ENCODE measurements at places on chromosomes 5 and 9. TPM values are rescaled to one million over a fixed set of nuclear protein-coding genes. Genes with fewer than 3 reads are reported as not detected.

The ZCCHC7 gene
- 15.7 TPM for polyA plus RNA-seq

The PCDHGC4 gene
- polyA plus RNA-seq = not detected

The DMRT2 gene
- 0.06 TPM for polyA plus RNA-seq

The SEMA5A gene
- not detected for polyA plus RNA-seq

The IRGM gene
- not detected for polyA plus RNA-seq

The TRPM3 gene
- polyA plus RNA-seq = not detected

The ADAMTS16 gene
- polyA plus RNA-seq = 0.71 TPM

The HK3 gene
- 0.17 TPM for polyA plus RNA-seq

The SHISAL2B gene
- not detected for polyA plus RNA-seq

The CLIC3 gene
- polyA plus RNA-seq = 6.4 TPM

The GRM6 gene
- not detected for polyA plus RNA-seq

The FOXD1 gene
- 8.2 TPM for polyA plus RNA-seq

The IL13 gene
- polyA plus RNA-seq = not detected

DNA sequence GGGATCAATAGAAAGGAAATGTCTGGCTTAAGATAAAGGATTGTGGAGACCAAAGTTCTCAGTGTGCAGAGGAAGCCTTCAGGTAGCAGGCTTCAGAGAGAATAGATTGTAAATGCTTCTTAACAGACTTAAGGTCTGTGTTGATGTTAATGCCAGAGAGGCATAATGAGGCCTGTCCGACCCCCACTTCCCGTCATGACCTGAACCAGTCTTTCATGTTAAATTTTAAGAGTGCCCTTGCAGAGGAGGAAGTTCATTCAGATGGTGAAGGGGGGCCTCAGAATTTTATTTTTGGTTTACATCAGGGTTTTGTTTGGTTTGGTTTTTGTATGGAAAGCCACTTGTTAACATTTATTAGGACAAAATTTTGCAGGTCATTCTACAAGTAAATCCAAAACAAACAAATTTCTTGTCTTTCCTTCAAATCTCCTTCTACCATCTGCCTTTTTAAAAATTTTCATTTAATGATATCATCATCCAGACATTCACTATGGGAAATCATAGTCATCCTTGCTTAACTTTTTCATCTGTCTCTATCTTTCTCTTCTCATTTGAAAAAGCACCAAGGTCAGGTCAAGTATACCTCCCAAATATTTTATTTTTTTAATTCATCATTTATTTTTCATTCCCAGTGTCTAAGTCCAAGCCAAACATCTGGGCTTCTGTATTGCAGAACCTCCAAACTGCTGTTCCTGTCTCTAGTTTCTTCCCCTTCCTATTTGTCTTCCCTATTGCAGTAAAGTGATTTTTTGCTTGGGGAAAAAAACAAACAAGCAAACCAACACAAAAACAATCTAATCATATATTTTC is 6.9 kb upstream of the ABCA1 start:
- DNase-seq = no peak

- DNase-seq = no peak
Observed at GRCh38 chr5:139207297-139208000, 9.3 kb upstream of the SIL1 start.

GRCh38 chr5:156380848-156381247 is 53.9 kb downstream of the SGCD start:
- DNase-seq = no peak

DNA sequence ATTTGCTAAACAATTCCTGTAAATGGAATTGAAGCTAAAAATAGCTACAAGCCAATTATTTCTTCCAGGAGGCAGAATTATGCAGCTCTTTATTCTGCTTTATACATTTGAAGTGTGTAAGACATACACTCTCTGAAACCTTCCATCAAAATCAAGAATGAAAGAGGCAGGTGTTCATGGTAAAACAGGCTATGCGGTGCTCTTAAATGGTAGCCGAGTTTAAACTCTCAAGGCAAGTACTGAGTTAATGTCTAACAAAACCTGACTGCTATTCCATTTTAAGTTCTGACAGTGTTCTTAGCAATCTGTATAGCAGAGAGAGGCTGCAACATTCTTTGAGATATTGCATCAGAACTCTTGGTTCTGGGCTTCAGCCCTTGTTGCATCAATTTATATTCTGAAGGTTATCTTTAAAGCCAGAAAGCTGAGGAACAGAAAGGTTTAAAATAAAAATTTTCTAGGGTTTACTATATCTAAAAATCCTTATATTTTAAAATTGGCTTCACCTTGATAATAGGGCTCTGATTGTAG is 248.3 kb upstream of the CCNG1 start:
- DNase-seq = no peak

- DNase-seq = no peak
Observed at GRCh38 chr9:18971909-18972308, 61.1 kb downstream of the SAXO1 start.

DNA sequence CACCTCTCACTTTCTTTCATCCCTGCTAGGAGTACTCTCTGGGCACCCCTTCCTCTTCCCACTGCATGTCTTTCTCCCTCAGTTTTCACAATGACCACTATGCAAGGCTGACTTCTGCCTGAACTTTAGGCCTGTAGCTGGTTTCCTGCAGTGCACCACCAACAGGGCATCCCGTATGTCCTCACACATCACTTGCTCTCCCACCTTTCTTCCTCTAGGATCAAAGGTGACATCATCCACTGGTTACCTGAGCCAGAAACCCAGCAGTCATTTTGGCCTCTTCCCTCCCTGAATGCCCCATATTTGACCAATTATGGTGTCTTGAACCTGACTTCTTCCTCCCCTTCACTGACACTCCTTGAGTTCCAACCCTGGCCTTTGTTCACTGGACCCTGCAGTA is 8.5 kb downstream of the GAS1 start:
- no peak for DNase-seq

GRCh38 chr9:110291921-110292557 is 35.7 kb upstream of the TXN start:
- no peak for DNase-seq

DNA sequence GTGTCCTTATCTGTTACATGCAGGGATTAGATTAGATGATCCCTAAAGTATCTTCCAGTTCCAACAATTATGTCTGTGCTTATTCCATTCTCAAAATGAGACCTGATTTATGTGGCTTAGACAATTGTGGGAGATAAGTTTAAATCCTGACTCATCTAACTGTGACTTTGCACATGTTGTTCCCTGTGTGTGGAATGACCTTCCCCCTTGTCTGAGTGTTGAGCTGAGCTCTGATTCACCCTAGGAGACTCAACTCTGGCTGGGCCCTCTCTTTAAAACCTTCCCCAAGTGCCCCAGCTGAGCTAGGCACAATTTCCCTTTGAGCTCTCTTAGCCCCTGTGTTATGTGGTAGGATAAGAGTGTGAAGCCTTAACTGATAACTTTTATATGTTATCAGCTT is 118.9 kb upstream of the ELL2 start:
- peak; percentile 58 for DNase-seq

GRCh38 chr5:32443541-32444430 is 754 bp downstream of the ZFR start:
- peak; percentile 50 for DNase-seq

DNA sequence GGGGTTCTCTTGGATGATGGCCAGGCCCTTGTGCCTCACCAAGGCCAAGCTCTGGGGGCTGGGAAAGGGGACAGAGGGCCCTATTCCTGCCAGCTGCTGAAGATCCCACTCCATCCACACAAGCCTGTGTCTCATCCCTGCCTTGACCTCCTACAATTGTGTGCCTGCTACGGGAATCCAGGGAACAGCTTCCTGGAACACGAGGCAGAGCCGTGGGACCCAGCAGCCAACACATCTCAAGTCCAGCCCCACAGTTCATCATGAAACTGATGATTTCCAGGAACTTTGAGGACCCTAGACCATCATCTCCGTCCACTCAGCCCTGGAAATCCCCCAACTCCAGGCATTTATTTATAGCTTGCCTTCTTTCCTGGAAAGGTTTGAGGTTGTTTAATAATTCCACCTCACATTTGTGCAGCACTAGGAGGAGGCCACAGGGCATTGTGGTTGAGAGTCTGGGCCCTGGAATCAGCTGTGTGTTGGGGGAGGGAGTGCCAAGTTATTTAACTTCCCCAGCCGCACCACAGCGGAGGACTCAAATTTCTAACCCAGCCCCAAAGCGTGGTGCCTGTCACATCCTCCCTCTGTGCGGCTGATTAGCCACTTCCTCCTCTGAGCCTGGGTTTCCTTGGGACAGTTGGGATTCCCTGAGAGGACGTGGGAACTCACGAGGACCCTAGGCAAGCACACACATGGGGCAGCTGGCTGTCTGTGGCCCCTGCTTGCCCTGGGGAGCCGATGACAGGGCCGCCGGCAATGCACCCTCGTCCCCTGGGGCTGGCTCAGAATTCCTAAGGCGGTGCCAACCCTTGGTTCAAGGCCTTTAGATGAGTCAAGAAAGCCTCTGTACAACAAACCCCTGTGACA is 58.2 kb upstream of the GGTA1 start:
- no peak for DNase-seq

GRCh38 chr5:170216257-170216864 is 16.4 kb upstream of the C5orf58 start:
- DNase-seq = peak; percentile 77

DNA sequence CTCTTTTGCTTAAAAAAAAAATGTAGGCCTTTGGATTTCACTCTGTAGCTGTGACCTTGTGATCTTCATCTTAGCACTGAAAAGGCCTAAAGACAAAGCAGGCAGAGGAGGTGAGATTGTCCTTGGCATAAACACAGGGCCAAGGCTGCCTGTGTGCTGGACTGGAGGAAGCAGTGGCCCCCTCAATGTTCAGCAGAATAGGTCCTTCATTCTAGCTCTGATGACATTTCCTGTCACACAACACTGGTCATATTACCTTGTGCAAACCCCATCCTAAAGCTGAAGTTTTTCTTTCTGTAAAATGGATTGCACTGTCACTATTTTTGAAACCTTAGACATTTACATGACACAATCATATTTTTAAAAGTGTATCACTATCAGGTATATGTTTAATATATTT is 147.4 kb downstream of the INSYN2B start:
- no peak for DNase-seq

GRCh38 chr5:133051061-133051541 is 712 bp upstream of the HSPA4 start:
- DNase-seq = no peak

DNA sequence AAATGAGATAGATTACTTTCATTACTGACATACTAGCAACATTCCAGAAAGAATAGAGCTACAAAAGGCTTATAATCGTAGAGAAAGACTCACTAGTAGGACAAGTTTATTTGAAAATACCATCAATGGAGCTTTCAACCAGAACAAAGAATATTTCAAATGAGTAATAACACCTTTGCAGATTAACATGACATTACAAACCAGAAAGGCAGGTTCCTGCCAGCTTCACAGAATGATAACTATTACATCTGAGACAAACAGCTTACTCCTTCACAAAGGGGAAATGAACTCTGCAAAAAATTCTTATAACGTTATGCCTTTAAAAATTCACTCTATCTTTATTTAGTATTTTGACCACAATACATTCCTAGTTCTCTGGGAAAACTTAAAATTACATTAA is 103.1 kb downstream of the EPB41L4A start:
- no peak for DNase-seq

GRCh38 chr9:74742191-74742790 is 145.4 kb downstream of the TRPM6 start:
- no peak for DNase-seq

- DNase-seq = no peak
Observed at GRCh38 chr9:91896513-91897121, 53.4 kb downstream of the ROR2 start.

GRCh38 chr5:133969654-133970324 is 1.4 kb upstream of the C5orf15 start:
- peak; percentile 87 for DNase-seq

GRCh38 chr5:134370311-134370870 is 978 bp upstream of the UBE2B start:
- DNase-seq = no peak

DNA sequence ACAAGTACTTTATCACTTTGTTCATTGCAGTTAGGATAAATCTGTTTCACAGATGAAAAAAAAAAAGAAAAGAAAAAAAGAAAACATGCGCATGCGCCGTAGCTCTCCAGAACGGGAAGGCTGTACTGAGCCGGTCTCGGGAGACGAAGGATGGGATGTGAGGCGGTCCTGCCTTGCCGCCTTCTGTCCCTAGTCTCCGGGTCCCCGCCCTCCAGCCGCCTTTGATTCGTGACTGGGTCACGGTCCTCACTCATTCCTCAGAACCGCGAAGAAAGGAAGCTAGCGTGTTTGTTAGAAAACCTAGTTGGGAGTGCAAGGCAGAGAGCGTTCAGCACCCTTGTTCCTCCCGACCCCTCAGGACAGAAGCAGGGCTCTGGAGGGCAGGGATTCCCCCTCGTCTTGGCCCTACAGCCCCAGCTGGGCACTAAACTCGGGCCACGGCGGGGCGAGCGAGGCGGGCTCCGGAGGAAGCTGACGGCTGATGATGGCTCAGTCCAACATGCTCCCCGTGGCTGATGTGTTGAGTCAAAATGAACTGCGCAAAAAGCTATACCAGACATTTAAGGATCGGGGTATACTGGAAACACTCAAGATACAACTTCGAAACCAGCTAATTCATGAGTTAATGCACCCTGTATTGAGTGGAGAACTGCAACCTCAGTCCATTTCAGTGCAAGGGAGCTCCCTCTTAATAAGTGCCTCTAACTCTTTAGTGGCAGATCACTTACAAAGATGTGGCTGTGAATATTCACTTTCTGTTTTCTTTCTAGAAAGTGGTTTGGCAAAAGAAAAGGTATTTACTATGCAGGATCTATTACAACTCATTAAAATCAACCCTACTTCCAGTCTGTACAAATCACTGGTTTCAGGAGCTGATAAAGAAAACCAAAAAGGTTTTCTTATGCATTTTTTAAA is 40.0 kb downstream of the CPLANE1 start:
- no peak for DNase-seq

- DNase-seq = no peak
Observed at GRCh38 chr5:39577529-39577928, 152.7 kb upstream of the DAB2 start.

GRCh38 chr9:134917431-134918373 is at the start of gene FCN1:
Gene FCN1 (minus strand): TSS chr9:134917912. CDS start chr9:134917871, 41 bp downstream.
- DNase-seq = no peak

All from A549 (cell line).